ENCODE measurements at places on chromosomes 16 and 17.

- no peak for DNase-seq
Observed at GRCh38 chr16:85330006-85330693, 217.9 kb upstream of the CIBAR2 start.

DNA sequence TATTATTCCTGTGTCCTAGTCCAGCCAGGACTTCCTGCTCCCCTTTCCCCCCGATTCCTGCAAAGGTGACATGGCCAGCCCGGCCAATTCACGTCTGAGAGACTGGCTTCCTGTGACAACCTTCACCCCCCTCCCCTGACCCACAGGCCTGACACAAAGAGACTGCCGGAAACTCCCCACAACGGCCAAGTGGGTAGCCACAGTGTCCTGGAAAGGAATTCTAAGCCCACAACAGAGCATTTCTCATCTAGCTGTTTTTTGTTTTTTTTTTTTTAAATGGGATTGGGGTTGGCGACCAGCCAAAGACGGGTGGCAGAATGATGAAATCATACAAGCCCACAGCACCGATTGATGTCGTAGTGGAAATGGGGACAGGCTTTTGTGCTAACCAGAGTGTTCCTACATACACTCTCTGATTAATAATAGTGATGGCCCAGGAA is 2.8 kb upstream of the XAF1 start:
- no peak for DNase-seq

DNA sequence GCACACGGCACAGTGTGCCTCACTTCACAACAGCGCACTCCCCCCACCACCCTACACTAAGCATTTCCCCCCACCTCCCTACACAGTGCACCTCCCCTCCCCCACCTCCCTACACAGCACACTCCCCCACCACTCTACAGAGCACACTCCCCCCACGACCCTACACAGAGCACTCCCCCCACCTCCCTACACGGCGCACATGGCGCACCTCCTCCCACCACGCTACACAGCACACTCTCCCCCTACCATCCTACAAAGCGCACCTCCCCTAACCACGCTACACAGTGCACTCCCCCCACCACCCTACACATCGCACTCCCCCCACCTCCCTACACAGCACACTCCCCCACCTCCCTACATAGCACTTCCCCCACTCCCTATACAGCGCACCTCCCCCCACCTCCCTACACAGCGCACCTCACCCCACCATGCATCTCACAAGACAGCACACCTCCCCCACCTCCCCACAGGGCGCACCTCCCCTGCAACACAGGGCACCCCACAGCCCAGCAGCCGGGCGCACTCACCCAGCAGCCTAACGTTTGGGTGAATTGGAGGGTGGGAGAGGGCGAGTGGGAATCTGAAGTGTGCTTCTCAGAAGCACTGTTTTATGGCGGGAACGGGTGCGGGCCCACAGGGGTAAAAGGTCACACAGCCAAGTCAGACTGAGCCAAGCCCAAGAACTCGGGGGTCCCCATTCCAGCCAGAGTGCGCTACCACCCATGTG is 10.3 kb downstream of the KNOP1 start:
- DNase-seq: no peak

- DNase-seq: no peak
Observed at GRCh38 chr16:14445937-14446715, 183.9 kb downstream of the PARN start.

- no peak for DNase-seq
Observed at GRCh38 chr16:68369697-68370580, 59.1 kb downstream of the PRMT7 start.

DNA sequence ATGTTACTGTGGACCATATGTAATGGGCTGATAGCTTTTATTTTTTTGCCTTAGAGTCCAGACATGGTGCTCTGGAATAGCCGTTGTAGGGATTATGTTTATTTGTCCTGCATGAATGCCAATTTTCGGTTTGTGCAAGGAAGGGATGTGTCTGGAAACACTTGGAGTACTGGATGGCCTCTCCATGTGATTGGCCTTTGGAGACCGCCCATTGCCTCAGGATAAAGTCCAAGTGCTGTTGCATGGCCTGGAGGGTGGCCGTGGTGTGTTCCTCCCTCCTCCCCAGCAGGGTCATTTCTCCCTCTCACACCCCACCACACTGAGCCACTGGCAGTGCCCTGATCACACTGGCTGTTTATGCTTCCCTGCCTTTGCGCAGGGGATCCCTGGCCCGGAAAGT is 93.9 kb downstream of the MSI2 start:
- DNase-seq: no peak

DNA sequence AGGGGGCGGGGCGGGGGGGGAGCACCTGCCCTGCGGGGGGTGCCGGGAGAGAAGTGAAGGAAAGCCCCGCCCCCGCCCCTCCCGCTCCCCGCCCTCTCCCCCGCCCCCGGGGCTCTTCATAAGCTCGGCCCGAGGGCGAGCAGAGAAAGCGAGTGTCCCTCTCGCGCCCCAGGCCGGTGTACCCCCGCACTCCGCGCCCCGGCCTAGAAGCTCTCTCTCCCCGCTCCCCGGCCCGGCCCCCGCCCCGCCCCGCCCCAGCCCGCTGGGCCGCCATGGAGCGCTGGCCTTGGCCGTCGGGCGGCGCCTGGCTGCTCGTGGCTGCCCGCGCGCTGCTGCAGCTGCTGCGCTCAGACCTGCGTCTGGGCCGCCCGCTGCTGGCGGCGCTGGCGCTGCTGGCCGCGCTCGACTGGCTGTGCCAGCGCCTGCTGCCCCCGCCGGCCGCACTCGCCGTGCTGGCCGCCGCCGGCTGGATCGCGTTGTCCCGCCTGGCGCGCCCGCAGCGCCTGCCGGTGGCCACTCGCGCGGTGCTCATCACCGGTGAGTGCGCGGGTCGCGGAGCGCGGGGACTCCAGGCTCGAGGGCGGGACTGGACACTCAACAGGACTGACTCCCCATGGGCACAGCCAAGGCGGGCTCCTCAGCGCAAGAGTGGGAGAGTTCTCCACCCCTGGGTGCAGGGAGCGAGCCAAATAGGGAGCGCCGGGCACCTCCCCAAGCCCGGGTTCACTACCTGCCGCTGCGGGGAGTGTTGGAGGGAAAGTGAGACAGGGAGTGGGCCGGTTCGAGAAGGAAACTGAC is at the start of gene HSD11B2:
Gene HSD11B2, plus strand, starts transcription at position 145 of the 798 bp plus-strand sequence. Its CDS starts 128 bp downstream, at position 273.
- no peak for DNase-seq

GRCh38 chr16:15601212-15601879 is 41.6 kb downstream of the MARF1 start:
- DNase-seq: no peak

GRCh38 chr17:82089723-82090548 is 8.1 kb downstream of the FASN start:
- no peak for DNase-seq

- DNase-seq: no peak
Observed at GRCh38 chr16:65306300-65306699, 184.4 kb upstream of the CDH11 start.

- no peak for DNase-seq
Observed at GRCh38 chr16:11658896-11659708, 9.2 kb upstream of the SNN start.

- DNase-seq: peak; percentile 31
Observed at GRCh38 chr16:30659507-30660423, 1.5 kb downstream of the FBRS start.

GRCh38 chr17:35377068-35377467 is 3.6 kb upstream of the SLFN11 start:
- DNase-seq: no peak

DNA sequence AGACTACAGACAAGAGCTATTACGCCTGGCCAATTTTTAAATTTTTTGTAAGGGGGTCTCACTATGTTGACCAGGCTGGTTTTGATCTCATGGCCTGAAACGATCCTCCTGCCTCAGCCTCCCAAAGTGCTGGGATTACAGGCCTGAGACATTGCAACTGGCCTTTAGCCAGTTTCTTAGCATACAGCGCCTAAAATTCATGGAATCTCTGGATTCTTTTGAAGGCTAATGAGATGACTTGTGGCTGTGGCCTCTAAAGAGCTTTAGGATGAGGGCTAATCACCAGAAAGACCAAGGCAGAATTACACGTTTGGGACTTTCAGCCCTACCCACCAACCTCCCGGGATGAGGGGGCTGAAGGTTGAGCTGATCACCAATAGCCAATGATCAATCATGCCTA is 34.6 kb downstream of the AKAP10 start:
- no peak for DNase-seq

DNA sequence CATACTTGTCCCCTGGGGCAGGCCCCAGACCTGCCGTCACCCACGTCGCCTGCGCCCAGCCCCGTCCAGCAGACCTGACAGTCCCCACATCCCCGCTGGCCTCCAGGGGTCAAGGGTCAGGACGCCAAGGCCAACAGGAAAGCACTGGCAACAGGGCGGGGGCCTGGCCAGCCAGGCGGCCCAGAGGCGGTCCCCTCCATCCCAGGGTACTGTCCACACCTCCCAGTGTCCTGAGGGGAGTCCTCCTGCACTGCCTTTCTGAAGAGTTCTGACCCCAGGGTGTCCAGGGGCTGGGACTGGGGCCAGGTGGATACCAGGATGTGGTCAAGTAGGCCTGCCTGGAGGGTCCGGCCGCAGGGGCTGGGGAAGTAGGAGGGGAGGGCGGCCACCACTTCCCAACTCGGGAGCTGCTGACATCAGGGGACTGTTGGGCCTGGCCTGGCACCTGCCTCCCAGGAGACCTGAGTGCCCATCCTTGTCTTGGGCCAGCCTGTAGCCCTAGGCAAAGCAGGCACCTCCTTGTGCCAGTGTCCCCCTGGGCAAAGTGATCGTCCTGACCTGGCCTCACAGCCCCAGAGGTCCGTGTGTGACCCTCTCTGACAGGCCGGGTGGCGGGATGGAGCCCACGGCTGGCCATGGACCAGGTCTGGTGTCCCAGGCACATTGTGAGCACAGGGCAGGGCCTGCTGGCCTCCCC is 6.7 kb upstream of the AXIN1 start:
- DNase-seq: no peak

GRCh38 chr17:77677630-77678029 is 280.9 kb upstream of the TNRC6C start:
- no peak for DNase-seq

DNA sequence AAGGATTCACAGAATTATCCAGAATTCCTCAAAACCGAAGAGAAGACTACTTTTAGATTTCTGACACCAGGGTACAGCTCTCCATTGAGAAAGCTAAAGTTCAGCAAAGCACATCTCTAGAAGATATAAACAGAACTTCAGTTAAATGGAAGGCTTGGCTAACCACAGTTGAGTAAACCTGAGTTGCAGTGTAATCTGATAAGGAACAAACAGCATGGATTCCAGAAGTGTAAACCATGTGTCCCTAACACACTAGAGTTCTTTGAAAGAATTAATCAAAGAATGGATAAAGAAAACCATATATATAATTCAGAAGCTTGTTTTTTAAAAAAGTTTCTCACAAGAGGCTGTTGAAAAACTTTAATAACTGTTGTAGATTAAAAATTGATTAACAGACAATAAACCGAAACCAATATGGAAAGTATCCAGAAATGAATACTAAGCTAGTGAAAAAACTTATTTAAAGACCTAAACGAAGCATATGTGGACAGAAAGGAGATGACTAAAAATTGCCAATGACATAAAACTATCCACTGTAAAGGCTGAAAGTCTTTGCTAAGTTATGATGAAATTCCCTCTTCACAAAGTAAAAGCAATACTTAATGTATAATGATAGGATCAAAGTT is 4.3 kb downstream of the RNF43 start:
- no peak for DNase-seq

- DNase-seq: no peak
Observed at GRCh38 chr17:4407216-4407615, 26.5 kb upstream of the SPNS3 start.

DNA sequence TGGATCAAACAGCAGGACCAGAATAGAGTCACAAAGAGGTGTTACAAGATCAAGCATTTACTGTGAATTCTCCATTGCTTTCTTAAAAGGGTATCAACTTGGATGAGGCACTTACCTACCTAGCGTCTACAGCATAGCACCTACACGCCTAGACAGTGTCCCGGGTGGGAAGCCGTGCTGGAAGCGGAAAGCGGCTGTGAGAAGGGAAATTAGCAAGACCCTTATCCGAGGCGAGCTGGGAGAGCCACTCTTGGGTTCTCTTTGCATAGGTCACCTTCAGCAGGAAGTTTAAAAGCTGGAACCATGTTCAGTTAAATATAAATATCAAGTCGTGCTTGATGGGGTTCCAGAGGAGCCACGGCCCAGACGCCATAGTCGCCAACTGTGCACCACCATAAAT is 46.3 kb downstream of the TRARG1 start:
- DNase-seq: no peak

DNA sequence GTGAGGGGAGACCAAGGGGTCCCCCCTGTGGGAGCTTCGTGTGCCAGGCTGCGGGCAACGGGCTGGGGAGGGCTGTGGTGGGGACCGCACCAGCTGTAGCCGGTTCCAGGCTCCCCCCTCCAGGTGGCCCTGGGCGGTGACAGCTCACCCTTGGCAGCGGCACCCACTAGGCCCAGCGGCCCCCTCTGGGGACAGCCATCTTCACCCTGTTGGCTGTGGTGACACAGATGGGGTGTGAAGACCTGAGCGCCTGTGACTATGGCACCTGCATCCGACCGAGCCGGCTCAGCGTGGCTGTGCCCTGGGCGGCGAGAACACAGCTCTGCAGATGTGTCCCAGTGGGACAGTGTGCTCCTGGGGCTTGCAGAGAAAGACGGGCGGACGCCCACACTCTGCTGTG is 1.1 kb upstream of the C1QTNF8 start:
- no peak for DNase-seq

DNA sequence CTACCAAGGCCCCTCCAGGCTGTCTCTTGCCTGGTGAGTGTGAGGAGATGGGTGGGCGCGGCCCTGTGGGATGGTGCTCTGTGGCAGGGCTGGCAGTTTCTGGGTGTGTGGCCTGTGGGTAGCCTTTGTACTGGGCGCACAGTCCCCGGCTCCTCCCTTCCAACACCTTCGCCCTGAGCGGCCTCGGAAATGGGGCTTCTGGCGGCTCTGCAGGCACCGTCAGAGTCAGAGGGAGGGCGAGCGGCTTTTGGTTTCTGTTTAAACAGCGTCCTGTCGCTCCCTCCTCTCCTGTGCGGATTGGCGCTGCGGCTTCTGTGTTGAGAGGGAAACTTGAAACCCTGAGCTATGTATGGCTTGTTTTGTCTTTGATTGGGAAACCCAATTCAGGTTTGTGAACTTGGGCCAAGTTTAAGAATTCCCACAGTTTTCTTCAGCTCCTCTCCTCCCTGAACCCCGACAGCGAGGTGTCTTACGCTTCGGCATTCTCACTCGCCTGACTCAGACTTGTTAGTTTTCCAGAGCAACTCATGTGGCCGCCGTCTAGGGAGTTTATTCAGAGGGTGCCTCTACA is 8.3 kb upstream of the ZNF750 start:
- DNase-seq: no peak

All from stimulated activated CD8-positive, alpha-beta memory T cell treated with anti-CD3 and anti-CD28 coated beads, Interleukin-15, amount 100 ng/mL, for 24 hours (primary cell).